Neural progenitor cell (in vitro differentiated cells): ENCODE measurements at places on chromosomes 12 and 14. TPM values are rescaled to one million over a fixed set of nuclear protein-coding genes. Genes with fewer than 3 reads are reported as not detected.

DNA sequence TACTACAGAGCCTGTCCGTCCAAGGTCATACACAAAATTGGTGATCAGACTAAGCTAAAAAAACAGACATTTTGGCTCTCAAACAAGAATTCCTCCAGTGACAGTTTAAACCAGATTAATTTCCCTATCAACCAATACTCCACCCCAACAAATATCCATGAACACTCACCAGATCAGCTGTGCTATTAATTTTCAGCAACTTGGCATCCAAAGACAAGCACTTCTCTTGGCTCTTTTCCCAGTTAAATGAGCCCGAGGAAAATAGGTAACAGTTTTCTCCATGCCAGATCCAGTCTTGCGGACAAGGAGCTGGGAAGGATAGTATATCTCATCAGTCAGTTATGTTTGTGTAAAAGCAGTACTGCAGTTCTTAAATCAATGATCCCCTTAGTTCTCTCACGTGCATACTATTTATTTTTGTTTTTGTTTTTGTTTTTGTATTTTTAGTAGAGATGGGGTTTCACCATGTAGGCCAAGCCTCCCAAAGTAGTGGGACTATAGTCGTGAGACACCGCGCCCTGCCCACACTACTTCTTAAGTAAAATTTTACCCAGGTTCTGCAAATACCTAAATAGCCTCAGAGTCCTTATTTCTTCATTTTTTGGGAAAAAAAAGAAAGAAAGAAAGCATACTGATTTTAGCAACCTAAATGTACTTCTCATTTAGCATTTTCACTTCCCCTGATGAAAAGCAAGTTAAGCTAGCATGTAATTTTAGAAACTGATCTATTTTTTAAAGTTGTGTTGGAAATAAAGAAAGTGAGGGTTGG lies 11.1 kb downstream of the OLR1 start:
- H3K27me3 ChIP-seq = no peaks in the 10 kb centered on the region
- H3K27ac ChIP-seq = no peak overlapping the region
- no peak overlapping the region for H3K4me3 ChIP-seq
- H3K36me3 ChIP-seq = no peaks in the 10 kb centered on the region

- no peak overlapping the region for H3K27ac ChIP-seq
- H3K36me3 ChIP-seq = no peaks in the 10 kb centered on the region
- DNase-seq = no peak
- H3K4me3 ChIP-seq = no peak overlapping the region
- no peaks in the 10 kb centered on the region for H3K27me3 ChIP-seq
- no peaks in the 10 kb centered on the region for H3K4me1 ChIP-seq
These were observed 11.1 kb upstream of the SMAGP start for GRCh38 chr12:51281202-51281924.

GRCh38 chr12:15979096-15980092 lies 68.3 kb downstream of the DERA start:
- H3K4me3 ChIP-seq = no peak overlapping the region
- no peak overlapping the region for H3K27ac ChIP-seq
- no peaks in the 10 kb centered on the region for H3K4me1 ChIP-seq
- no peaks in the 10 kb centered on the region for H3K36me3 ChIP-seq
- DNase-seq = peak; percentile 36

GRCh38 chr12:103924761-103925641 lies 5.2 kb upstream of the HSP90B1 start:
- no peak overlapping the region for H3K4me3 ChIP-seq
- peaks cover 5% of the 10 kb centered on the region for H3K4me1 ChIP-seq
- no peak for DNase-seq
- no peaks in the 10 kb centered on the region for H3K36me3 ChIP-seq

GRCh38 chr14:84825481-84826251 lies 704.3 kb upstream of the FLRT2 start:
- peak; percentile 42 for DNase-seq
- H3K4me3 ChIP-seq = no peak overlapping the region
- no peak overlapping the region for H3K27ac ChIP-seq
- H3K36me3 ChIP-seq = no peaks in the 10 kb centered on the region

- no peaks in the 10 kb centered on the region for H3K36me3 ChIP-seq
- no peaks in the 10 kb centered on the region for H3K4me1 ChIP-seq
- no peak overlapping the region for H3K4me3 ChIP-seq
- no peak overlapping the region for H3K27ac ChIP-seq
- H3K27me3 ChIP-seq = no peaks in the 10 kb centered on the region
These were observed 118.8 kb downstream of the TPH2 start for GRCh38 chr12:72057330-72057914.

DNA sequence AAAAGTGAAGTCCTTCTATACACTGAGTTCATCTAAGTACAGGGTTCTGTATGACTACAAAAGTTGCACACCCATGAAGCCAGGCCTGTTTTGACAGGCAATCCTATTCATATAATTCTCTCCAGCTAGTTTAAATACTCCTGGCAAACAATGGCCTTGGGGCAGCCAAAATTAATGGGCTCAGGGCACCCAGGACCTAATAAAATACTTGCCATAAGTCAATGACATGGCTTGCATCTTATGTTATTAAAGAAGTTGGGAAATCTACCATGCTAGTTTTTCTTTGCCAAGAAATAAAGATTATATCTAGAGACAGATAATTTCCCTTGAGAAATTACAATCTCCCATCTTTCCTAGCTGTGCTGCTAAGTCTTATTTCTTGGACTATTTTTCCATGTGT lies 11.1 kb upstream of the TMTC1 start:
- no peak overlapping the region for H3K4me3 ChIP-seq
- H3K27ac ChIP-seq = no peak overlapping the region
- no peak for DNase-seq
- H3K4me1 ChIP-seq = peaks cover 61% of the 10 kb centered on the region

DNA sequence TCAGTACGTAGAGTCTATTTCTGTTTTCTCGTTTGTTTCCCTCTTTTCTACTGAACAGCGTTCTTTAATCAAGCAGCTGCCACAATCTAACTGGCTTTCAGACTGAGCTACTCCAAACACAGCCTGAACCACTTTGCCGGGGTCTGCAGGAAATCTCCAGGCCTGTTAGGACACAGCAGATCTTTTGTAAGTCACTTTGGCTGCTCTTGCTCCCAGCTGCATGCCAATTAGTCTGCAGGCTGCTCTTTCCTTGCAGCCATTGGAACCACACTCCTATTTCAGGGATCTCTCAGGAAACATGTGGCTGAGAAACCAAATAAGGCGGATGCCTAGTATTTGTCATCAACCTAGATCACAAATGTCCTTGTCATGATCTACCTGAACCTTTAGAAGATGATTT lies 73.6 kb downstream of the TMTC1 start:
- no peak overlapping the region for H3K27ac ChIP-seq
- H3K27me3 ChIP-seq = no peaks in the 10 kb centered on the region
- DNase-seq = peak; percentile 86
- peaks cover 21% of the 10 kb centered on the region for H3K4me1 ChIP-seq
- no peaks in the 10 kb centered on the region for H3K36me3 ChIP-seq

DNA sequence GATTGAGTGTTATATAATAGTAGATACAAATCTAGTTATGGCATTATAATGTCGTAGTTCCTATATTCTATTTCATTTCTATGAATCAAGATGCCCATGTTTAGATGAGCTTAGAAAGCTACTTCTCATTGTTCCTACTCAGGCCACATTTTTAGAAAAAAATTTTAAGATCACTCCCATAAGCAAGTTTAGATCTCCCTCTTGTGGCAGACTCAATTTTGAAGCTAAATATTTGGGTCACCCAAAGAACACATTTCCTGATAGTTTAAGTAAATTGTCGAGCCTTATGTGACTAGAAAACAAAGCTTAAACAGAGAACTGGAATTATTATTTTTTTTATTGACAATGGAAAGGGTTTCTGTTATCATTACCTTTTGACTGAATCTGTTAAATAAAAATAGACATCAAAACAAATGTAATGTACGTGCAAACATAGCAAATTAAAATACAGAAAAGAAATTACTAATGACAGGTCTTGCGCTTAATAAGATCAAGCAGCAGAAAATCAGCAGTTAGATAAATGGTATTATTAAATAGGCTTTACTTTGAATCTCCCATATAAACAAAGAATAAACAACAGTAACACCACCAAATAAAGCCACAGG lies 180.2 kb downstream of the ACSS3 start:
- H3K27me3 ChIP-seq = no peaks in the 10 kb centered on the region
- peak; percentile 56 for DNase-seq
- H3K4me3 ChIP-seq = no peak overlapping the region
- H3K36me3 ChIP-seq = no peaks in the 10 kb centered on the region
- peaks cover 8% of the 10 kb centered on the region for H3K4me1 ChIP-seq

Gene KRT6C
- not detected in 2 replicates for total RNA-seq

Gene TBX5
- total RNA-seq = not detected in 2 replicates

Gene CCDC196
- not detected in 2 replicates for total RNA-seq

Gene KCNA1
- 1.4 and 3.1 TPM in 2 replicates for total RNA-seq

Gene GALNT4
- 2.2 and 2.8 TPM in 2 replicates for total RNA-seq

Gene KRT77
- 0.47 TPM in 1 of 2 replicates, not detected in the other for total RNA-seq
